ENCODE measurements at places on chromosomes 12 and 14.

DNA sequence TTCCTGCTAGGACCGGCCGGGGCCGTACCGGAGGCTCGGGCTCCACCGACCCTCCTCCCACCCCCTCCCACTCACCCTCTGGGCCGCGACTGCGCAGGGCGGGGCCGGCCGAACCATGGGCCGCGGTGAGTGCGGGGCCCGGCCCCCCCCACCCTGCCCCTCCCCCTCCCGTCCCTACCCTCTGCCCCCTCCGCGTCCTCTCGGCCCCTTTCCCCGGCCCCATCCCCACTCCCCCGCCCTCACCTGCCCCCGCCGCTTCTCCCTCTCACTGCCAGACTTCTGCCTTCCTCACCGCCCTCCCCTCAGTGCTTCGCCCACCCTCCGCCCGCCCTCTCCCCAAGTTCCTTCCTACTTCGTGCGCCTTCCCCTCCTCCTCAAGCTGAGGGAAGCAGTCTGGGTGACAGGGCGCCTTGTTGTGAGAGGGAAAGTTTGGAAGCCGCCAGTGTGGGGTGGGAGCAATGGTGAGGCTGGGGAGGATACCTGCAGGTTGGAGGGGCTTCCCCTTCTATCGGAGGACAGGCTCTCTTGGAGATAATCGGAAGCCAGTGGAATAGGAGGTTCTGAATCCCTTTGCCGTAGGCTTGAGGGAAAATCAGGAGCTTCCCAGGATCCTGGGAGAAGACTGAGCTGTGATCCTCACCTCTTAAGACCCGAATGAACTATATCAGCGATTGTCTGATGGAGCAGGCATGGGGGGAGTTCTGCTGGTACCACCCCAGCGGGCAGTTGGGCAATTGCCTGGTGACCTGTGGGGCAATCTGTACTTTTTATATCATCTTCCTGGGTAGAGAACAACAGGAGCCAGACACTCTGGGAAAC is 472 bp downstream of the MBD6 start:
- DNase-seq, result no peak

- no peak for DNase-seq
Measured at GRCh38 chr14:102692334-102692733, 84.9 kb upstream of the TRAF3 start.

DNA sequence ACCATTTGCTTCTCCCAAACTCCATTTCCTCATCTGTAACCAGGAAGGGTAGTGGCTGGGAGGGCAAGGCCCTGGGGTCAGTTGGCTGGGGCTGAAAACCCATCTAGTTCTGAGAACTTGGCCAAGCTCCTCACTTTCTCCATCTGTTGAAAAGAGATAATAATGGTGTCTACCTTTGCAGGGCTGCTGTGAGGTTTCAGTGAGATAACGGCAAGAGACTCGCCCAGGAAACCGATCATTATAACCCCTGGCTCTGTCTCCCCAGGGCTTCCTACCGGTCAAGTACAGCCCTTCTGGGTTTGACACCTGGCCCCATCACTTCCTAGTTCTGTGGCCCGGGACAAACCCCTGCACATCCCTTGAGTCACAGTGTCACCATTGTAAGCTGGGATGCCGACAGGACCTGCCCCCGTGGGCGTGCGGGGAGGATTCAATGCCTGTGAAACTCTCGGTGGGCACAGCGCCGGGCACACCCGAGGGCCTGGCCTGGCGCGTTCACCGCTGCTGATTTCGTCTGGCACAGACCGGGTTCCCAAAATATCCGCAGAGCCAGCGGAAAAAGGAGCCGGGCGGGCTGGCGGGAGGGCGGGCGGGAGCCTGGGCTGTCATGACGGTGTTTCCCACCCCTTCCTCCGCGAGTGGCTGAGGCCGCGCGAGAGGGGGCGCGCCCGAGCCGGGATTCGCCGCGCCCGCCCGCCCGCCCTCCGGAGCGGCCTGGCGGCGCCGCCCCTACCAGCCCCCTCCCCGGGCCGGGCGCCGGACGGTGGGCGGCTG is 4.4 kb downstream of the KMT5A start:
- peak; percentile 48 for DNase-seq

- no peak for DNase-seq
Measured at GRCh38 chr14:42778984-42779383, 1172.3 kb downstream of the LRFN5 start.

- no peak for DNase-seq
Measured at GRCh38 chr12:41795910-41796309, 348.8 kb downstream of the GXYLT1 start.

GRCh38 chr14:60509438-60510253 is 700 bp downstream of the SIX6 start:
- DNase-seq, result no peak

- DNase-seq, result no peak
Measured at GRCh38 chr12:40738856-40739255, 46.6 kb downstream of the CNTN1 start.

DNA sequence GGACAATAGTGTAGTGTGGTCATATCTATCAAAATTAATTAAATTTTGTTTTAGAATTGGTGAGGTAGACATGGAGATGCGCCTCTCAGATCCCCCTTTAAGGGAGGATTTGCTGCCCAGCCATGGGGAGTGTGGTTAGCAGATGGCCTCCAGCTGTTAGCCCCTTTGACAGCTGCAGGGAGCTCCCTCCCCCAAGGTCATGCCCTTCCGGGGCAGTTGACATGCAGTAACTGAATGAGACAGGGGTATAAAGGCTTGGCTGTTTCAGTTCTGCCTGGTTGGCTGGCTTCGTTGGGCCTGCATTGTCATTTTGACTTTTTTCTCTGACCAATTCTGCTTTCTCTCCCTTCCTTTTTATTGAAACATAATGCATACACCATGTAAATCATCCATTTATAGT is 291.5 kb upstream of the SRRM4 start:
- no peak for DNase-seq

DNA sequence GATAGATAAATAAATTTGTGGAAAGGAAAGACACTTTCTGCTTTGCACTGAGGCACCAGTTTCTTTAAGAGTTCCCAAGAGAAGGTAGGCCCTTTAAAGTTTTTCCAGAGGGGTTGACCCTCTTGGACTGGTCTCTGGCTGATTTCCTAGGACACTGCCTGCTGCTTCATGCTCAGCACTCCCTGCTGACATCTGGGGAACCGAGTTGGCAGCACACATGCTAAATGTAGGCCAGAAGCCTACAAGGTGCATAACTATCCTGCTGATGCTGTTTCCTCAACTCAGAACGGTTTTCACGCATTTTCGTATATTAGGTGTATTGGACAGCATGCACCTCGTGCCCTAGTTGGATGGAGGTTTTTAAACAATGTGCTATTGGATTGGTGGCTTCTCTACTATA is 887.2 kb upstream of the SEL1L start:
- no peak for DNase-seq

DNA sequence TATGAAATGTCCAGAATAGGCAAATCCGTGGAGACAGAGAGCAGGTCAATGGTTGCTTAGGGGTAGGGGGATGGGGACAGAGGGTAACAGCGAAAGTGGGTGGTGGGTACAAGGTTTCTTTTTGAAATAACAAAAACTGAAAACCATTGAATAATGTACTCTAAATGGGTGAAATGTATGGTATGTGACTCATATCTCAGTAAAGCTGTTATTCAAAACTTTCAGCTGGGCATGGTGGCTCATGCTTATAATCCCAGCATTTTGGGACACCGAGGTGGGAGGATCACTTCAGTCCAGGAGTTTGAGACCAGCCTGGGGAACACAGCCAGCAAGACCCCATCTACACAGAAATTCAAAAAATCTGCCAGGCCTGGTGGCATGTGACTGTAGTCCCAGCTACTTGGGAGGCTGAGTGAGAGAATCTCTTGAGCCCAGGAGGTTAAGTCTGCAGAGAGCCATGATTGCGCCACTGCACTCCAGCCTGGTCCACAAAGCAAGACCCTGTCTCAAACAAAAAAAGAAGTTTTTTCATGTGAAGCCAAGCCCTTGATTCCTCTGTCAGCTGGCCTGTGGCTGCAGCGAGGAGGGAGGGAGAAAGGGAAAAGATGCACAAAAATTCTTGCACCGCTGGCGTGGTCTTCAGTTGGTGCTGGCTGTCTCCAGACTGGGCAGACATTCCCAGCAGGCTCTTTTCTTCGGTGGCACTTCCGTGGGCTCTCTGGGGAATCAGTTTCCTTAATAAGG is 248.2 kb downstream of the SLC41A2 start:
- DNase-seq, result no peak

GRCh38 chr12:623865-624372 is 39.3 kb downstream of the NINJ2 start:
- no peak for DNase-seq

- DNase-seq, result no peak
Measured at GRCh38 chr14:68666899-68667298, 126.0 kb downstream of the ZFP36L1 start.

GRCh38 chr12:110819646-110820045 is 27.1 kb upstream of the CCDC63 start:
- no peak for DNase-seq

- DNase-seq, result peak; percentile 79
Measured at GRCh38 chr12:2794736-2795289, at the start of gene FKBP4. FKBP4 (plus strand) TSS chr12:2794970; CDS start chr12:2795140, 170 bp downstream.

- no peak for DNase-seq
Measured at GRCh38 chr12:20507056-20507455, 138.7 kb downstream of the PDE3A start.

DNA sequence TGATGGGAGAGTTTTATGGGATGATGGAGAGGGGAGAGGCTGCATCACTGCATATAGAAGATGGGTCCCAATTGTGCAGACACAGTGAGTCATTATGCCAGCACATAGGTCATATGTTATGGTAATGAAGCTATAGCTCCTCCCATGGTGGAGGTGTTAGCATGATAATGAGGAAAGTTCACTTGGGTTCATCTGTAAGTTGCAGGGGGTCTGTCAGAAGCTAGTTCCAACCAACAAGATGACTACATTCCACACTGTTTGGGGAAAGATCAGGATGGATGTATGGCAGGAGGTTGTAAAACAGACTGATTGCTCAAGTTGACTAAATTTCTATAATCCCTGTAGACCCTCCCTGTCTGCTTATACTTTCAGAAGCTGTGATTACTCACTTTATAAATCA is 561.3 kb downstream of the C12orf50 start:
- no peak for DNase-seq

- no peak for DNase-seq
Measured at GRCh38 chr14:84819528-84819927, 710.4 kb upstream of the FLRT2 start.

DNA sequence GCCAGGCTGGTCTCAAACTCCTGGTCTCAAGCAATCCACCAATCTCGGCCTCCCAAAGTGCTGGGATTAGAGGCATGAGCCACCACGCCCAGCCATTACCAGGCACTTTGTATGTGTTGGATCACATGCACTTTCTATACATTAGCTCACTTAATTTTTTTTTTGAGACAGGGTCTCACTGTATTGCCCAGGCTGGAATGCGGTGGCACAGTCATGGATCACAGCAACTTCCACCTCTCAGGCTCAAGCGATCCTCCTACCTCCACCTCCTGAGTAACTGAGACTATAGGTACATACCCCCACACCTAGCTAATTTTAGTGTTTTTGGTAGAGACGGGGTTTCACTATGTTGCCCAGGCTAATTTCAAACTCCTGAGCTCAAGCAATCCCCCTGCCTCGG is 203.0 kb upstream of the MYL2 start:
- no peak for DNase-seq

- no peak for DNase-seq
Measured at GRCh38 chr12:46403719-46404070, 31.1 kb upstream of the SLC38A2 start.

GRCh38 chr12:54387114-54387467 is 2.6 kb upstream of the ZNF385A start:
- DNase-seq, result no peak

DNA sequence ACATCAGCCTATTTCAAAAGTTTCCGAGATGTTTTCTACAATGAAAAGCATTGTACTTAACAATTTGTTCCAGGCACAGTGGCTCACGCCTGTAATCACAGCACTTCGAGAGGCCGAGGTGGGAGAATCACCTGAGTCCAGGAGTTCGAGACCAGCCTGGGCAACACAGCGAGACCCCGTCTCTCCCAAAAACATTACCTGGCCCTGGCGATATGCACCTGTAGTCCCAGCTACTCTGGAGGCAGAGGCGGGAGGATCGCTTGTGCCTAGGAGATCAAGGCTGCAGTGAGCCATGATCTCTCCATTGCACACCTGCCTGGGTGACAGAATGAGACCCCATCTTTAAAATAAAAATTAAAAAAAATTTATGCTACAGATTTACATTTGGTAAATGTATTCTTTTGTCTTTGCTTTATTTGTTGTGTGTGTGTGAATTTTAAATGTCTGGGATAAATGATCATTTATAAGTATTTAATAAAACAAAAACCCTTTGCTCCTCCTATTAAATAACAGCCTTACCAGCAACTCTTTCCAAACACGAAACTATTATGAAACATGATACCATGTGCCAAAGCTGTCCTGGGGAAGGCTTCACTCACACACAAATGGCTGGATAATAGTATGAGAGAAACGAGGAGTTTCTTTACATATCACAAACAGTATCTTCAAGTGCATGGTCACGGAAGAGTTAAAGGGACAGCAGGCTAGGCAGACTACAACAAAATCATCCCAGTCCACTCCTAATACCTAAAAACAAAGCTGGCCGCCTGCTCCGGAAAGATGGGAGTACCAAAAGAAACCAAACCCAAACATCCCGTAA is 1.1 kb downstream of the ATXN3 start:
- no peak for DNase-seq

GRCh38 chr12:67690656-67691055 is 42.1 kb downstream of the DYRK2 start:
- DNase-seq, result no peak

- no peak for DNase-seq
Measured at GRCh38 chr14:99035712-99036610, 236.0 kb downstream of the BCL11B start.

GRCh38 chr12:31406345-31406744 is 80.4 kb upstream of the SINHCAF start:
- DNase-seq, result no peak

DNA sequence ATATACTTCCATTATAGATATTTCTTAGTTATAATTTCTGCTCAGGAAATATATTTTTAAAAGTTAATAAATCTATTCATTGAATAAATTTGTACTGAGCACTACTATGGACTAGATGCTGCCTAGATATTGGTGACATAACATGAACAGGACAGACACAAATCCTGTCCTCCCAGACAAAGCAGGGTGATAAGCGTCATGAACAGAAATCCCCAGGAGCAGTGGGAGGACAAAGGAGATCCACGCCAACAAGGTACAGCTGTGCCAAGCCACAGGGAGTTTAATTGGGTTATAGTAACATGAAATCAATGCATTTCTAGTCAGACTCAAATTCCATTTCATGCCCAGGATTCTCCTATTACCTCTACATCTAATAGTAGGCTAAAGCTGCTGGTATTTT is 171.8 kb upstream of the CPNE8 start:
- DNase-seq, result no peak

- no peak for DNase-seq
Measured at GRCh38 chr14:76929927-76930326, 98.6 kb downstream of the IRF2BPL start.

- DNase-seq, result no peak
Measured at GRCh38 chr14:28758253-28758884, 8.2 kb upstream of the FOXG1 start.

DNA sequence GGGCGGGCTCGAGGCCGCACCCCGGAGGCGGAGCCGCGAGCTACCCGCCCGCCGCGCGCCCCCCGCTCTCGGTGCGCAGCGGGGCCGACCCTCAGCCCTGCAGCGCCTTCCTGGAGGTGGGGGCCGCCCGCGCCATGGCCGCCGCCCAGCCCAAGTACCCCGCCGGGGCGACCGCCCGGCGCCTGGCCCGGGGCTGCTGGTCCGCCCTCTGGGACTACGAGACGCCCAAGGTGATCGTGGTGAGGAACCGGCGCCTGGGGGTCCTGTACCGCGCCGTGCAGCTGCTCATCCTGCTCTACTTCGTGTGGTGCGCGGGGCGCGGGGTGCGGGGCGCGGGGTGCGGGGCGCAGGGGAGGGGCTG is at the start of gene P2RX2:
P2RX2 (plus strand) TSS at position 94 of the 361 bp plus-strand sequence; CDS start at position 135, 41 bp downstream.
- DNase-seq, result no peak

GRCh38 chr14:76516884-76517283 is 140.9 kb downstream of the ESRRB start:
- DNase-seq, result no peak
